ENCODE measurements at places on chromosomes 12 and 14. TPM values are rescaled to one million over a fixed set of nuclear protein-coding genes. Genes with fewer than 3 reads are reported as not detected.

GRCh38 chr14:96888158-96888557 is 91.0 kb downstream of the VRK1 start:
- no peak overlapping the region for H3K27ac ChIP-seq
- no peaks in the 10 kb centered on the region for H3K36me3 ChIP-seq
- H3K4me3 ChIP-seq, result no peak overlapping the region
- DNase-seq, result no peak

The FIGNL2 gene
- total RNA-seq, result 0.28 TPM

- peaks cover 86% of the 10 kb centered on the region for H3K4me1 ChIP-seq
- H3K27ac ChIP-seq, result peak overlapping the region; percentile 32
- H3K27me3 ChIP-seq, result no peaks in the 10 kb centered on the region
- peak; percentile 96 for DNase-seq
These were observed 54.6 kb downstream of the NCOR2 start for GRCh38 chr12:124512667-124513296.

GRCh38 chr14:86296173-86296572 is 766.2 kb downstream of the FLRT2 start:
- no peak overlapping the region for H3K27ac ChIP-seq
- no peak for DNase-seq
- H3K4me3 ChIP-seq, result no peak overlapping the region
- no peaks in the 10 kb centered on the region for H3K27me3 ChIP-seq
- no peaks in the 10 kb centered on the region for H3K36me3 ChIP-seq

The RPL36AL gene
- 280 TPM for total RNA-seq

DNA sequence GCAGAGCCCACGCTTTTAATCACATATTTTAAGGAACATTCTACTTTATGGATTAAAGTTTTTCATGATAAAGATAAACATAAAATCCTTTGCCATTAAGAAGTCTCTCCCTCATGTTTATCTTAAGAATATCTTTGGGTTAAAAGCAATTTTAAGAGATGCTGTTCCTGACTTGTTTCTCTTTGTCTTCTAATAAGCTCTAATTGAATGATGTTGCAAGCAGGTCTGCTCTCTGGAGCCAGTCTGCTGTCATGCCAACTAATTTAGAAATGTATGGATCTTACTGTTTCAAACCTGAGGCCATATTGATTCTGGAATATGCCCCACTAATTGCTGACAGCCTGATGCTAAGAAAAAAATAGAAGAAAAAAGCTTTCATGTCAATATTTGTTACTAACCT is 173.6 kb downstream of the TTC8 start:
- no peak for DNase-seq
- H3K4me1 ChIP-seq, result peaks cover 16% of the 10 kb centered on the region
- no peak overlapping the region for H3K27ac ChIP-seq
- H3K4me3 ChIP-seq, result no peak overlapping the region
- H3K27me3 ChIP-seq, result no peaks in the 10 kb centered on the region

DNA sequence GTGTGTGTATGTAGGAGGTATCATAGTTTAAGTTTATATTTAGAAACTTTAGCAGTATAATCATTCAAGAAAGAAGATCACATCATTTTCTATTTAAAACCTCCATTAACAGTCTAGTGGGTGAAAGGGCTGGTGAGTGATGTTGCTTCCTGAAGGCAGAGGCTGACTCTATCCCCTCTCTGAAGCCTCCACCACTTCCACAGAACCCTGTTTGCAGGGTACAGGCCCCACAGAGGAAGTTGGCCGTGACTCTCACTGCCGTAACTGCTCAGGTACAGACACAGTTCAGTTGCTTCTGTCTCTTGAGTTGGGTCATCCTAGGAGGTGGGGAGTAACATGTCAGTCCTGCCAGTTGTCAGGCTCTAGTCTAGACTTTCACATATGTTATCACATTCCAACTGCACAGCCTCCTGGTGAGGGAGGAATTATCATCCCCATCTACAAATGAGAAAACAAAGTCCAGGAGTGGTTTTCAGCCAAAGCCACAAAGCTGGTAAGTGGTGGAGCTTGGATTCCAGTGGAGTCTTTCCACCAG is 31.5 kb downstream of the CFL2 start:
- H3K4me3 ChIP-seq, result no peak overlapping the region
- no peaks in the 10 kb centered on the region for H3K27me3 ChIP-seq
- DNase-seq, result no peak

- H3K4me3 ChIP-seq, result peak overlapping the region; percentile 65
- no peaks in the 10 kb centered on the region for H3K36me3 ChIP-seq
- H3K27me3 ChIP-seq, result peaks cover 36% of the 10 kb centered on the region
- H3K4me1 ChIP-seq, result peaks cover 9% of the 10 kb centered on the region
These were observed 22.1 kb upstream of the KIF26A start for GRCh38 chr14:104116288-104116755.

GRCh38 chr12:29041621-29042020 is 107.5 kb upstream of the FAR2 start:
- no peaks in the 10 kb centered on the region for H3K27me3 ChIP-seq
- no peak for DNase-seq
- H3K27ac ChIP-seq, result no peak overlapping the region
- no peaks in the 10 kb centered on the region for H3K4me1 ChIP-seq

The OTOGL gene
- total RNA-seq, result 0.27 TPM

The CAPZA3 gene
- not detected for total RNA-seq

DNA sequence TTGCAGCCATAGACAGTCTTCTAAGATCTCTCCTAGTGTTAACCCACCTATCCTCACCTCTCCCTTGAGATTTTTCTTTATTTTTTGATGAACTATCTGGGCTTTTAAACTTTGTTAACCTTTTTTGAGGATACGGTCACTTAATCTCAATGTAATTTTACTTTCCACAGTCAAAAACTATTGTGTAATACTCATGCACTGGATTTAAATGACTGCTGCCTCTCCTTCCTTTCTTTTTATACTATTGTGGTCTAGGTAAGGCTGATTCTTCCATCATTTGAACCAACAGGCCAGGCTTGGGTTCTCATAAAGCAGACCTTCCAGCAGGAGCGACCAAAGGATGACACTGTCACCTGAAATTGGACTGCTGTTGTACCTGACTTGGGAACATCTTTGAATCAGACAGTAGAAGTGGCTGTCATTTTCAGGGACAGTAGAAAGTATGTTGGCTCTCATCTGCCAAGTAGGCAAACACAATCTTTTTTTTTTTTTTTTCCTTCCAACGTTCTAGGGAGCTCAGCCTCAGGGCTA is 689 bp upstream of the PDE3A start:
- H3K27me3 ChIP-seq, result peaks cover 5% of the 10 kb centered on the region
- no peak overlapping the region for H3K4me3 ChIP-seq
- no peaks in the 10 kb centered on the region for H3K36me3 ChIP-seq

DNA sequence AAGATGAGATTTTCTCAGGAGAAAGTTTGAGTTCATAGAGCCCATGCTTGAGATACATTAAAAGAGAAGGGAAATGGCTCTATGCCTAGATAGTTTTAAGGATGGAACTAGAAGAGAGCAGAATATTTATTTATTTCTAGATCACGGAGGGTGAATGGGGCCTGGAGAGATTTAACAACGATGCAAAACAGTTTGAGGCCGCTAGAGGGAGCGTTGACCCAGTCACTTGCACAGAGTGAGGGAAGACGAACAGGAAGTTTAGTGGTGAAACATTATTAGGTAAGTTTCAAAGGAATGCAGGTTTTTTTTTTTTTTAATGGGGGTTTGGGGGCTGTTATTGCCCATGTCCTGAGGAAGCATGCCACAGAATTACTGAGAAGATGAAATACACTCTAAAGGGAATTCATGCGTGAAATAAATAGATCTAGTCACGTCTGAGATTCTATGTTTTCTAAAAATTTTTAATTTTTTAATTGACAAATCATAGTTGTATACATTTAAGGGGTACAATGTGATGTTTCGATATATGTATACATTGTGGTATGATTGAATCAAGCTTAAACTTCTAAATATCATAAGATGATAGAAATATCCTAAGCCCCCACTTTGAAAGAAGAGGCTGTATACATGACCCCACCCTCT is 14.8 kb upstream of the PPP1R1A start:
- H3K4me3 ChIP-seq, result no peak overlapping the region
- peak; percentile 57 for DNase-seq
- H3K4me1 ChIP-seq, result no peaks in the 10 kb centered on the region
- no peak overlapping the region for H3K27ac ChIP-seq

Measured in adrenal gland (tissue), 19 donors.